ENCODE measurements at places on chromosomes 5 and 9.

- no peak for DNase-seq
These were observed 259.4 kb downstream of the AUH start for GRCh38 chr9:91102269-91102668.

- no peak for DNase-seq
These were observed 451.2 kb upstream of the TLE4 start for GRCh38 chr9:79120533-79120932.

DNA sequence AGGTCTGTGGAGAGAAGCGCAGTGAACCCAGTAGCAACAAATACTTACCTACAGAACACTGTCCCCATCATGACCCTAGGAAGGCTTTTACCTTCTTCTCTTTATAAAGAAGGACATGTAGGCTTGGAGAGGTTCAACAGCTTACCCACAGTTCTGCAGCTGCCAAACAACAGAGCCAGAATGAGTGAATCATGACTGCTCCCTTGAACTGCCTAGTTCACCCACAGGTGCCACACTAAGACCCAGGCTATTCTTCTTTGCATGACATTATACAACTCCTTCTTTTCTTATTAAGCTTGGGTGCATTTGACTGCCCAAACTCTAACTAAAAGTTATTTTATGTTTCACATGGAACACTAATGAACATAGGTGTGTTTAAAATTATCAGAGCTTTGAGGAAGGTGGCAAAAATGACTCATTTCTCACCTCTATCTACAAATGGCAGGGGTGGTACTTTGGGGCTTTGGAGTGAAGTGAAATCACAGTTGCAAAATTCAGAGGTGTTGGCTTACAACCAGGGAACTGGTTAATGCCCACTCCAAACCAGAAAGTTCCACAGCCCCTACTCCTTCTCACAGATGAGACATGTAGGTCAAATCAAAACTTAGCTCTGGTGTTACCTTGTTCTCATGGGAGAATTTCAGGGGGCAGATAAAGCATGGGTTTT, 201.6 kb downstream of the SEMA6A start:
- DNase-seq: no peak

- DNase-seq: no peak
These were observed 6.1 kb upstream of the VLDLR start for GRCh38 chr9:2615497-2615896.

DNA sequence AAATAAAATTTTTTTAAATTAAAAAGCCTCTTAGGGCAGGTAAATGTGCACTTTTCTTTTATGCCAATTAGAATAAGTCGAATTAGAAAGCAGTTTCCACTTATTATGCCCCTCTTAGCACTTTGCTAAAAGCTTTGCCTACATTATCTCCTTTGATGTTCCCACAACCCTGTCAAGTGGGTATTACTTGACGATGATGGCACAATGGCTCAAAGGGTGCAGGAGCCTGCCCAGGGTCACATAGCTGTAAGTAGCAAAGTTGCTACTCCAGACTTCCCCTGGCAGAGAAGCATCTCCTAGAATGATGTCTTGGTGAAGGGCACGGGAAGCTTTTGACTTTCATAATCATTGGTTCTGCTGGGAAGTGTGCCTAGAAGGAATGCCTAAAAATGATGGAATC, 18.4 kb upstream of the IQGAP2 start:
- no peak for DNase-seq

- DNase-seq: no peak
These were observed 100.7 kb downstream of the RAB3C start for GRCh38 chr5:58683567-58683966.

DNA sequence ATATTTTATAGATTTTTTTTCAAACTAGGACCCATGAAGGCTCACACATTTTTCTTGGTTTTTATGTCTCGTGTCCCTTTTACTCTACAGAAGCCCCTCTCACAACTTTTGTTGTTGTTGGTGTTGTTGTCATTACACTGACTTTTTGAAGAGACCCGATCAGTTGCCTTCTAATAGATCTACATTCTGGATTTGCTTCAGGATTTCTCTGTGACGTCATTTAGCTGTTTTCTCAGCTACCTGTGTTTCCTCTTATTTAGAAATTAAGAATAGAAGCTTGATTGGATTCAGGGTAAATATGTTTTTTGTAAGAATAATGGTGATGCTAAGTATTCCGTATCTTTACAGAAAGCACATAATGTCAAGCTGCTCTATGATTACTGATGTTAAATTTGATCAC, 213.3 kb upstream of the ZNF462 start:
- no peak for DNase-seq

- DNase-seq: no peak
These were observed 225.8 kb upstream of the ELL2 start for GRCh38 chr5:96187309-96188027.

- DNase-seq: no peak
These were observed 160.0 kb downstream of the RMI1 start for GRCh38 chr9:84140535-84141101.
